ENCODE measurements at places on chromosomes 11 and 22.
A peak's percentile ranks its signal among the peaks of the same experiment; 100 is the strongest.

GRCh38 chr11:35425603-35426212 is 6.3 kb upstream of the SLC1A2 start:
- DNase-seq, result peak; percentile 12

DNA sequence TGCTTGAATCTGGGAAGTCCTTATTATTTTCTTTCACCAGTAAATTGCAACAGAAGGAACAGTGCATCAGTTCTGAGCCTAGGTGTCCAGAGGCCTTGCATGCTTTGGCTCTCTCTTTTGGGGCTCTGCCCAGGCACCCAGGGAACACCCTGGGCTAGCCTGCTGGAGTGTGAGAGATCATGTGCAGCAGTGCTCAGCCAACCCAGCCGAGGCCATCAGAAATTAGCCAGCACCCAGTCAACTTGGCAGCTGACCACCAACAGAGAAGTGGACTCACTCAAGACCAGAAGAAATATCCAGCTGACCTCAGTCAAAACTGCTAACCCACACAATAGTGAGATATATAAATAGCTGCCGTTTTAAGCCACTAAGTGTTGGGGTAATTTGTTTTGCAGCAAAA is 11.2 kb upstream of the P4HA3 start:
- no peak for DNase-seq

GRCh38 chr11:58999291-58999680 is 60.0 kb downstream of the GLYATL1 start:
- no peak for DNase-seq

GRCh38 chr11:122883646-122883979 is 1.1 kb downstream of the JHY start:
- DNase-seq, result peak; percentile 88

DNA sequence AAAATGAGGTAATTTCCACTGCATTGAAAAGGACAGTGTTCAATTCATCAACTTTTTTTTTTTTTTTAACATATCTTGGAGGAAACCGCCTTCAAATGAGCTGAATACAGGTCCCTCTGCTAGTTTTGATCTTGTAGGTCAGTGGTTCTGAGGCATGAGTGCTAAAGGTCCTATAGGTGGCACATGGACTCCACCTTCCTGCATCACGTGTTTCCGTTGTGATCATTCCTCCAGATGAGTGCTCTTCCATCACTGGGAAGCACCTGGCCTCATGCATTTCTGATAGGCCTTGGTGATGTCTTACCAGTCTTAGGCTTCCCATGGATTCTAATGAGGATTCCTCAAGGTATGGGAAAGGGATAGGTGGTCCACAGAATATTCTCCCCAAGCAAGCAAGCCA is 37.8 kb downstream of the FDX1 start:
- no peak for DNase-seq

GRCh38 chr11:95720195-95720594 is 69.4 kb downstream of the FAM76B start:
- DNase-seq, result no peak

- no peak for DNase-seq
Observed at GRCh38 chr11:116376054-116376453, 396.7 kb downstream of the BUD13 start.

GRCh38 chr22:19942157-19943081 is 801 bp upstream of the TXNRD2 start:
- DNase-seq, result peak; percentile 81
